ENCODE measurements at places on chromosomes 12 and 14.

DNA sequence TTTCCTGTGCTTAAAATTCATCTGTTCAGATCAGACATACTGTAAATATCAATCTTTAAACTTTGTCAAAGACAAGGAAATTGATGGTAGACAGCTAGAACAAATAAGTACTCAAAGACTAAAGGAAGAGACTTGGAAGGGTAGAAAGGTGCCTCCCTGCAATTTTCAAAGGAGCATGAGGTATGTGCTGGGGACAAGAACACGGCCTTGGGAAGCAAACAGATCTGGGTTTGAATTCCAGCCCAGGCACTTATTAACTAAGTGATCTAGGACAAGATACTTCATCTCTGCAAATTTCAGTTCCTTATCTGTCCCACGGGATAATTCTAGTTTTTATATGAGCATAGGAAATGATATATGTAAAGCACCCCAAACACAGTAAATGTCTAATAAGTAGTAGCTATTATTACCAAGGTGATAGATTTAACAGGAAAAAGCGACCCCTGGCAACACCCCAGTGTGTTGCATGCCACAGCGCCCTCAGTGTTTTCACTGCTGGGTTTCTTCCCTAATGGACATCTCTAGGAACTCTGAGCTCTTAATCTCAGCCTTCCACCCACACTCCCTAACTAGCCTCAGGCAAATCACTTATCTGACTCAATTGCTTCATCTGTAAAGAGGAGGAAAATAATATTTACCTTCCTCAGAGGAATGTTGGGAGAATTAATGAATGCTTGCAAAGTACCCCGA is 44.7 kb upstream of the BMP4 start:
- no peak for DNase-seq

- DNase-seq: peak; percentile 35
These were observed 265.9 kb upstream of the NOVA1 start for GRCh38 chr14:26863736-26864135.

DNA sequence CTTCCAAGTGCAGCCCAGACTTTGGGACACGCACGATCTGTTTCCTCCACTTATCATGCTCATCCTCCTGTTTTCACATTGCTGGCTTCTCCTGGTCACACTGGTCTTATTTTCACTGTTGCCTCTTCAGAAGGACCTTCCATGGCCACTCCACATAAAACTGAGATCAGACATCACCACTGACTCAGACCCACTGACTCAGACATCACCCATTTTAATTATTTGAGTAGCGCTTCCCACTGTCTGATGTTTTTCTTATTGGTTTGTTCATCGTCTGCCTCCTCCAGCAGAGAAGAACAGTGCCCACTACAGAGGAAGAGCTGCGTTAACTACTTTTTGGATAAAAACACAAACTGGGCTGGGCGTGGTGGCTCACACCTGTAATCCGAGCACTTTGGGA is 270.5 kb upstream of the PWP1 start:
- peak; percentile 79 for DNase-seq

GRCh38 chr12:89936631-89937030 is 228.0 kb upstream of the ATP2B1 start:
- DNase-seq: no peak

DNA sequence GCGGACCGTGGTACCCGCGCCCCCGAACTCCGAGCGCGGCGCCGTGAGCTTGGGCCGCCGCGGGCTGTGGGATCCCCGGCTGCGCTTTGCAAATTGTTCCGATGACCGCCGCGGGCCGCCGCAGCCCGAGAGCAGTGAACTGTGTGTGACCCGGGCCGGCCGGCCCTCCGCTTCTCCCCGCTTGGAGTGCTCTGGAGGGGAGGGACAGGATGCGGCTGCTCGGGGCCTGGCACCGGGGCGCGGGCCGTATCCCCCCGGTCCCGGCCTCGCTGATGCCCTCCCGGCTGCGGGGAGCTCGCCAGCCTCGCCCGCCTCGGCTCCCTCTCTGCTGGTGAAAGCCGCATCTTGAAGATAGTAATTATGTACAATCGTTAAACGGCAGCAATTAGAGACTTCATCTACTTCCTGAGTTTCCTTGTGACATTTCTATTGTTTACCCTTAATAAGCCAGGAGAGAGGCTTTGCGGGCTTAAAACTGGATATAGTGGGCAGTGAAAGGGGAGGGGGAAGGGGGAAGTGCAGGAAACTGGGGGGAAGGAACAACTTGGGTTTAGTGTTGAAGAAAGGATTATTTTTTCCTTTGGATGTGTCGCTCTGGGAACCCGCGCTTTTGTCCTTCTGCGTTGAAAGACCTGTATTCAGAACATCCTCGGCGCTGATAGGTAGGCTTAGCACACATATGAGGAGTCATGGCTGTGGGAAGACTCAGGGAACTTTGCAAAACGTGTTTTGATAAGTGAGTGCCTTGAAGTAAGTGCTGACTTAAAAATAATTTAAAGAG is 1.2 kb downstream of the PELI2 start:
- DNase-seq: peak; percentile 34

GRCh38 chr14:85399186-85399585 is 130.8 kb upstream of the FLRT2 start:
- DNase-seq: peak; percentile 41

DNA sequence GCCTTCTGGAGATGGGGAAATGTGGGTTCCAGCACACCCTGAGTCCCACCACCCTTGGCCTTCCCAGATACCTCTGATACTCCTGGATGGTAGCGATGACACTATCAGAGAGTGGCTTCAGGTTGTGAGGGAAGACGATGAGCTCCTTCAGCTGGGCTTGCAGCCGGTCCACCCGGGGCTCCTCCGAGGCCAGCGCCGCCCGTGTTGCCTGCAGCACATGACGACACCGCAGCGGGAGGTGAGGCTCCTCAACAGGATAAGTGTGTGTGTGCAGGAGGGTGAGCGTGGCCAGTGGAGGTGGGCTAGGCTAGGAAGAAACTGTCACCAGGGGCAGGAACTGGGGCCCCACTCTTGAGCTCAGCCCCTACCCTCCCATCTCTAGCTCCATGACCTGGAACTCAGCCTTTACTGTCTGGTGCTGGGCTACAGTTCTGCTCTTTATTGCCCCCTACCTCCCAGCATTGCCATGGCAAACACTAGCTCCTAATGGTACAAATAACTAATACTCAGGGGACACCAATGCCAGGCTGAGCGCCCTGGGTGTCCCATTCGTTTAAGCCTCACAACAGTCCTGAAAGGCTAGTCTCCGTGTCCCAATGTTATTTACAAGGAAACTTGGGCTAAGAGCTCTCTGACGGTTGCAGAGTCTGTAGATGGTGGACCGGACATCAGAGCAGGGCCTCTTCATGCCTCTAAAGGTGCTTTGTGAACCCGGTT is 64.1 kb downstream of the SYNE3 start:
- peak; percentile 39 for DNase-seq

DNA sequence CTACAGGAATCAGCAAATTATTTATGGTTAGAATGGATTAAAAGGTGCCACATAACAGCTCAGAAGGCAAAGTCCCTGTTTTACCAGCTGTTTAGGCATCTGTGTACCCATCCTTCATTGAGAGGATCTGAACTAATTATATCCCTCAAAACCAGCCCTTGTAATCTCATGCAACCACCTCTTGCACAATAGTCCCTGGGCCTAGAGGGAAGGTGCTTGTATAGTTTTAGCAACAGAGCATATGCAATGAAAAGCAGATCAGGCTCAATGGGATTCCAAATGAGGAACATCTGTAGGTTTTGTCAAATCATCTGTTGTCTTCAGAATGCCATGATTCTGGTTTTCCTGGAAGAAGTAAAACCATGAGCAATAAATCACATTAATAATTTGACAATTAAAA is 26.0 kb upstream of the GLIPR1L2 start:
- DNase-seq: peak; percentile 25

DNA sequence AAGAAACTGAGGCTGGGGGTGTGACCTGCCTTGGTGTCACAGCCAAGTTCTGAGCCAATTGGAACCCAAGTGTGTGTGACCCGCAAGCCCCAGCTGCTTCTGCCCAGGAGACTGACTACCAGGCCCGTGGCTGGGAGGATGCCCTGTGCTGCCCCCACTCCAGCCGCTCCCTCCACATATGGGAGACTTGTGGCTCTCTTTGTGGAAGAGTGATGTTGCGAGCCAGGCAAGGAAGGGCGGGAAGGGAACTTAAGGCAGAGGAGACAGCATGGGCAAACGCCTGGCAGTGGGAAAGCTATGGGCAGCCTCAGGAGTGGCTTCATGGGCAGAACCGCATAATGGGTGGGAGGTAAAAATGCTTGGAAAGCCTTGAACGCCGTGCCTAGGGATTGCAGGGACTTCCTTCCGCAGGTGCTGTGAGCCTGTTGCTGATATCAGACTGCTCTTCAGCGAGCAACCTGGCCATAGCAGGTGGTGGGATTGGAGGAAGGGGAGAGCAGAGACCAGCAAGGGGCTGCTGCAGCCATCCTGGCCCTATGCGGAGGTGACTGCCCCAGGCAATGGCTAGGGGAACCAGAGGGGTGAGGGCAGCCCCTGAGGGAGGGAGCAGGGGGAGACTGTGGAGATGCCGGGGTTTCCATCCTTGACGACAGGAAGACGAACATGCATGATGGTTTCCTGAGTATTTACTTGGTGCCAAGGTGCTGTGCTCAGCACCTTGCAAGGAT is 115.7 kb downstream of the LGMN start:
- no peak for DNase-seq

DNA sequence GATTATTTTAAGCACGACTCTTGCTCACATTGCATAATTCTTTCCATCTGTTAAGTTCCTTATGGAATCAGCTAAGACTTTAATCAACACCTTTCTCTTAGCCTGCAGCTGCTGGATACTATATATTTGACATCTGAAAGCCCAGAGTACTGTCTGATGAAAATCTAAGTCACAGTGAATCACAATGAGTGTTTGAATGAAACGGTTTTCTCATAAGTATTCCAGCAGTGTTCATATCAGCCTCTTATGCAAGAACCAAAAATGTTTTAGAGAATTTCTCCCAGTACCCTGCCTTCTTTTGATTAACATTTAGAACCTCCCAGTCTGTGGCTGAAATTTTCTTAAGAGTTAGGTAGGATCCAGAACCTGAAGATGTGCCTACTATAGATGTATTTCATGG is 55.6 kb downstream of the FRMD6 start:
- DNase-seq: no peak

DNA sequence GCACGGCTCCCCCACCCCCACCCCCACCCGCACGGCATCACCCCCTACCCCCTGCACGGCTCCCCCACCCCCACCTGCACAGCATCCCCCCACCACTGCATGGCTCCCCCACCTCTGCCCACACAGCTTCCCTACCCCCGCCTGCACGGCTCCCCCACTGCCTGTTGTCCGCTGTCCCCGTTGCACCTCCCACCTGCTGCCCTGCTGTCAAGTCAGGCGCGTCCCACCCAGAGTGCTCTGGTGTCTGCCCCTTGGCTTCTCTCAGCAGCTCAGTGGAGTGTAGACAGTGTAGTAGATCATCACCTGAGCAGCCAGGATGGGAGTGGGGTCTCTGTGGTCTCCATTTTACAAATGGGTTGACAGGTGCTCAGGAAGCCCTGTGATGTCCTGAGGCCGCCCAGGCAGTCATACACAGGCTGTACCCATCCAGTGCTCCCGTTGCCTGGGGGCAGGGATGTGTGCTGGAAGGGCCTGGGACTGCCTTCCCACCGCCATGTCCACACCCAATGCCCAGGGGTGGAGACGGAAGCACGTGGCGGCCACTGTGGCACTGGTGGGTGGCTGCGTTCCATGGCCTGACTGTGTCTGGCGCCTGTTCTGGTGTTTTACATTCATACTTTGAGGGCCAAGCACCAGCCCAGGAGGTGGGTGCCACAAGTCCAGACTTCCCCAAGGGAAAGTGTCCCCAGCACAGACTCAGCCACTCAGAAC is 32.5 kb downstream of the PACS2 start:
- DNase-seq: no peak

- DNase-seq: no peak
These were observed 48.4 kb upstream of the PTPRO start for GRCh38 chr12:15273896-15274295.

DNA sequence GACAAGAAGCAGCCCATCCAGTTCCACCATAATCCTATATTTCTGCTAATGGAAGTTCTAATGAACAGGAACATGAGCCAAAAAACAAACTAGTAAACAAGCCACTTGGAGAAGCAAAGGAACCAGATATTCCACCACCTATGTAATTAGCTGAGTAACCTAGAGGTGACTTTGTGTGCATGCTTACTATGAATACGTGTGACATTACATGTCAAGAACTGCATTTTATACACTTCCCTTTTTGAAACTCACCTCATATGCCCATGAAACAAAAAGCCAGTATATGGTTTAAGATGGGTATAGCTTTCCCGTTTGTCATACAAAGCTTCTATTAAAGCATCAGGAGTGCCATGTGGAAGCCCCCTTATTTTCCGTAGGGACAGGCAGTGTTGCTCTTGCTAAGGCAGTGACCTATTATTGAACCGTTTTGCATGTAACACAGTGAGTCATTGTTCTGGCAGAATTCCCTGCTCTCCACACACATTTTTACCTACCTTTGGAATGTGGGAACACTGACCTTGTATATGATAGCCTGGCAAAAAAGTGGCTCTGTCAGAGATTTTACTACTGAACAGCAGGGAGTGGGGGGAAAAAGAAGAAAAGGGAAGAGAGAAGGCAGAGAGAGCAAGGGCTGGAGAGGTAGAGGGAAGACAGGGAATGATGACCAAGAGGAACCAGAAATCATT is 34.8 kb upstream of the FRMD6 start:
- peak; percentile 74 for DNase-seq

DNA sequence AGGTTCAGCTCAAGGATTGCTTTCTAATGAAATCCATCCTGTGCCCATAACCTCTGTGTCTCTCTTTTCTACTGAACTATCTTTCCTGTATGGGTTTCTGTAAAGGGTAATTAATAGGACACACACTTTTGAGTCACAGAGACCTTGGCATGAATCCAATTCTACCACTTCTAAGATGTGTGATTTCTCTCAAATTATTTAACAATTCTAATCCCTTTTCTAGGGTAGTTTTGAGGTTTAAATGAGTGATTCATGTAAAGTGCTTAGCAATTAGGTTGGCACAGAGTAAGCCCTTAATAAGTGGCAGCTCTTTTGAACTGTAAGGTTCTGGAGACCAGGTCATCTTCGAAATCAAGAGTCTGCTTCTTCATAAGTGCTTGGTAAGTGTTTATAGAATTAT is 202.7 kb downstream of the RASSF9 start:
- DNase-seq: no peak

GRCh38 chr12:113905829-113906228 is 60.3 kb downstream of the RBM19 start:
- no peak for DNase-seq

- no peak for DNase-seq
These were observed 259.2 kb upstream of the NOVA1 start for GRCh38 chr14:26856876-26857518.

- no peak for DNase-seq
These were observed 1542.6 kb downstream of the AACS start for GRCh38 chr12:126607867-126608266.

DNA sequence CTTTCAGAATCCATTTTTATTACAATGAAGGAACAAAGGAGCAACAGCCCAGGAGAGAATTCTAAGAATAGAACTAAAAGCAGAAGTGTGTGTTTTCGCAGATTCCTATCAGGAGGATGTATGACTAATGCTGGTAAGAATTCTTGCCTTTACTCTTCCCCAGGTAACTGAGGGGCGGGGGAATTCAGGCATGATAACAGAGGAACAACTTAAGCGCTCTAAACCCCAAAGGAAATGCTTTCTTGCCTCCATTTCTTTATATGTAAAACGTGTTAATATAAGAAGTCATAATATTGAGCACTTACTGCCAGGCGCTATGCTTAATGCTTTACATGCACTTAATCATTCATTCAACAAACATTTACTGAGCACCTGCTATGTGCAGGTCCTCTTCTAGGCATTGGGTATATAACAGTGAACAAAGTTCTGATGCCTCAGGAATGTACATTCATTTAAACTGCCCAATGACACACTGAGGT is 4.5 kb downstream of the HCAR1 start:
- no peak for DNase-seq

All from AG08395 (cell line).